ENCODE measurements at places on chromosomes 11 and 22.
A peak's percentile ranks its signal among the peaks of the same experiment; 100 is the strongest.

GRCh38 chr22:37894939-37895670 is 11.0 kb upstream of the MICALL1 start:
- DNase-seq, result no peak

- DNase-seq, result no peak
Measured at GRCh38 chr11:56885177-56885576, 103.5 kb upstream of the OR5AK2 start.

DNA sequence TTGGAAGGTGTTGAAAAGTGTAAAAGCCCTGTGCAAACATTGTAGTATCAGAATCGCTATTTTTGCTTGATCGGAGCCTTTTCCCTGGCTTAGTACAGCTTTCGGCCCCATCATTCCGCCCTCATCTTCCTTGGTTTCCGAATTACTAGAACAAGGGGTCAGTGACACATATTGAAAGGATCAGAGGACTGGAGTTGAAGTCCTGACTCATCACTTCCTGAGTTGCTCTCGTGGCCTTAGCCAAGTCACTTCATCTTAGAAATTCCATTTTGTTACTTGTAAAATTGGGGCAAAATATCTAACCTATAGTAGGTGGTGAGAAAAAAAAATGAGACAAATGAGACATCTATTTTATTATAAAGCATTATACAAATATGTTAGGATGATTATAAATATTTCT is 375.0 kb downstream of the NTM start:
- DNase-seq, result no peak

DNA sequence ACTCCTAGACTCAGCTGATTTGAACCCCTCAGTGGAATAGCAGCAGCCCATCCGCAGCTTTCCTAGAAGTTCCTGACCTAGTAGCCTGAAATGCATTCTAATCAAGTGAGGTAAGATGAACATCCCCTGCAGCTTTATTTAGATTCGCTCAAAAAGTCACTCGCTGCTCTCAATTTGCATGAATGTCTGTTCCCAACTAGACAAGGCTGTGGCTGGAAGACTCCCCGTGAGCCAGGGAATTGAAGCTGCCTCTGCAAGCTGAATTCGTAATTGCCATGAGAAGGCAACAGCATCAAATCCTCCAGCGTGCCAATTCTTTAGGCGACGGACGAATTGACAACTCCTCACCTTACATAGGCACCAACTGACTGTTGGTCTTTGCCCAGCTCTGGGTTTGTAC is 17.1 kb upstream of the SCN3B start:
- no peak for DNase-seq

DNA sequence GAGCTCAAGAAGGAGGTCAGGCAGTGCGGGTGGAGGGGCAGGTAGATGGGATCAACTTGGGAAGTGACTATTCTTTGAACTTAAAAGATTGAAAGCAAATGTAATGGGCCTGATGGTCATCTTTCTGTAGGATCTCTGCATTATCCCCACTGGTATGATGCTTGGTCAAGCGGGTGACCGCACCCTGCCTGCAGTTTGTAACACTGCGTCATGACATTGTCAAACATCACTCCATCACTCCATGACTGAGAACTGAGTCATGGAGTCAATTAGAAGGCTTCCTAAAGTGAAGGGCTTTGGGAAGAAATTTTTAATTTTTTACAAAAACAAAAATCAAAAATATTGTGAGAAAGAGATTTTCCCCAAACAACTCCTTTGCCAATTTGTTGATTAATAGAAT is 62.4 kb upstream of the BMAL1 start:
- DNase-seq, result no peak

DNA sequence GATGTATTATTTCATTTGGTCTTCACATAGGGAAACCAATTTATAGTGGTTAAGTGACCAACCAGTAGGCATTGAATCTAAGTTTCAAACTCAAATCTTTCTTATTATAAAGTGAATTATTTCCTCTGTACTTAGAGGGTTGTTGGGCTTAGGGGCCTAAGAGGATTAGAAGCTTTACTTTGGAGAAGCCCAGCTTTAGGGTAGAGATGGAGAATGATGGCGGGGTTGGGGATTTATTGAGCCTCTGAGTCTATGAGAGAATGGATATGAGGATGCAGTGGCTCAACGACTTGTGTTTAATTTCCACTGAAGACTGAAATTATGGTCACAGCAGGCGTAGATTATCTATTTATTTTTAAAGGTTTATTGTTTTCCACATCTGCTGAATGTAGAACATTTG is 55.5 kb downstream of the CHRDL2 start:
- DNase-seq, result no peak

- DNase-seq, result no peak
Measured at GRCh38 chr22:28032861-28033260, 113.8 kb upstream of the PITPNB start.

- no peak for DNase-seq
Measured at GRCh38 chr11:121453589-121454299, 977 bp upstream of the SORL1-AS1 start.

GRCh38 chr11:132008872-132009271 is 638.5 kb downstream of the NTM start:
- DNase-seq, result no peak

DNA sequence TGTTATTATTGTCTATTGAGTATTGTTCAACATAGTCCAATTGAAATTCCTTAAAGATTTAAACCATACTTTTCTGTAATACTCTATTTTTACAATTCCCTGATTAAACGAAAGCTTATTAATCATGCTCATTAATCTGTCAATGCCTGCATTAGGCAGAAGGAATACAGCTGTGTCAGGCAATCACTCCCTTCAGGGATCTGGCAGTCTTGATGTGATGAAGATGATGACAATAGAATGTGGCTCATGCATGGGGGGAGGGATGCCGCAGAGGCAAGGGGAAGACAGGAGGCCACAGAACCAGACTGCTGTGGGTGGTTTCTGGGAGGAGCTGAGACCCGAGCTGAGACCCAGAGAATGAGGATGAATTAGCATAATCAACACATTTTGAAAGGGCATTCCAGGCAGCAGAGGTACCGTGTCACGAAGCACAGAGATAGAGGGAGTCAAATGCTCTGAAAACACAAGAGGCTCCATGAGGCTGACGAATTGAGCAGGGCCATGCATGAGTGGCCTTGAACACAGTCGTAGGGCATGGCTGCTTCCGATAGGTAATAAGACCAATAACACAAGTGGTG is 1075.5 kb downstream of the OPCML start:
- DNase-seq, result no peak

DNA sequence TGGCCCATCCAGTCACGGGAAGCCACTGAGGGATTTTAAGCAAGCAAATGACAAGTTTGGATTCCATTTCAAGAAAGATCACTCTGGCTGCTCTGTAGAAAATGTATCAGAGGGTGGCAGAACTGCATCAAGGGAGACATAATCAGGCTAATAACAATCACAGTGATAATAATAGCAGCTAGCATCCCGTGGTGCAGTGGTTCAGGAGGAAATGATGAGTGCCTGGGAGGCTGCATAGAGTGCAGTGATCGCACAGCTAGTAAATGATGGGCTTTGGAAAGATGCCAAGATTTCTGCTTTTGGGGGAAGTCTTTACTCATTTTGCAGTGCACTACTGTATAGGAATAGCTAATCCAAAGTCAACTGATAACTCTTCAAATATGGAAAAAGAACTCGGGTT is 35.8 kb downstream of the TNRC6B start:
- DNase-seq, result no peak

DNA sequence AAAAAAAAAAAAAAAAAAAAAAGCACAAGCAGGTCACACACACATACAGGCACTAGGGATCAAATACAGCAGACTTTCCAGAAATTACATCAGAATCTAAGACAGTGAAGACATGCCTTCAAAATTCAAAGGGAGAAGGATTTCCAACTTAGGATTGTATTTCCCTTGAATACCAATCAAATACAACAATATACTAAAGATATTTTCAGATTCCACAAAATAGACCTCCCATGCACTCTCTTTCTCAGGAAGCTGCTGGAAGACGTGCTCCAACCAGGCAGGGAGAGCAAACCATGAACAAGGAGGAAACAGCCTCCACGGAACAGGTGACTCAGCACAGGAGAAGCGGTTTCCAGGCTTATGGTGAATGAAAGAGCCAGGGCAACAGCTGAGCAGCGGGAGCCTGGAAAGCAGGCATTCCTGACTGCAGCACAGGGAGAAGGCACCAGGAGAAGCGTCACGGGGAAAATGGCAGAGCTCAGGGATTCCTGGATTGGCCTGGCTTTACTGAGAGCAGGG is 32.0 kb downstream of the TMEM184B start:
- no peak for DNase-seq

GRCh38 chr11:91308069-91308468 is 916.5 kb upstream of the FAT3 start:
- no peak for DNase-seq

DNA sequence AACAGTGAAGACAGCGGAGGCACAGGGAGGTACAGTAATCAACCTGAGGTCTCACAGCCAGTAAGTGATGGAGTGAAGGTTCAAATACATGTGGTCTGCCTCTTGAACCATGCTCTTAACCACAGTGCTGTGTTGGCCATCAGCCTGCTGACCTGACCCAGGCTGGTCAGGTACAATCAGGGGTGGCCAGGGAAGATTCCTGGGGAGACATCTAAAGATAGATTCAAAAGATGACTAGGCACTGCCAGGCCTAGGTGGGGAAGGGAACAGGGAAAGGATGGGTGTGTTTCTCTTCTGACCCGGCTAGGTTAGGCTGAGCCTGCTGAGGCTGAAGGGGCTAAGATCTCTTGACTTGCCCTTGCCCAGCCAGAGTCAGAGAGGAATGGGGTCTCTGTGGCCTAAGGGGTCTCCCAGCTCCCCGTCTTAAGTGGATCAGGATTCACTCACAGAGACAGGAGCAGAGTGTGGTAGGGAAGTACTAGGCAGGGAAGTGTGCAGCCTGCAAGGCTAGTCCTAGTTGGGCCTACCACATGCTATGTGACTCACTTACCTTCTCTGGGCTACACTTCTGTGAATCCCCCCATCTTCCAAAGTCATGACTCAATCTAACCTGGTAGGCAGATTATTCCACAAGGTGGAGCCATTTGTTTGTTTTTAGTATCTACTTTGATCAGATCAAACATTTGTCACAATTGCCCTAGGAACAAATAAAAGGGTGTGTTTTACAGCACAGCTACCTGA is 10.4 kb upstream of the SREBF2 start:
- peak; percentile 42 for DNase-seq

- DNase-seq, result no peak
Measured at GRCh38 chr22:19180740-19181410, 2.3 kb upstream of the SLC25A1 start.

GRCh38 chr11:29002816-29003215 is 894.6 kb downstream of the METTL15 start:
- no peak for DNase-seq

GRCh38 chr11:104682206-104682605 is 216.1 kb downstream of the CASP12 start:
- no peak for DNase-seq

GRCh38 chr11:5274395-5274794 is 4.7 kb upstream of the HBE1 start:
- DNase-seq, result no peak

DNA sequence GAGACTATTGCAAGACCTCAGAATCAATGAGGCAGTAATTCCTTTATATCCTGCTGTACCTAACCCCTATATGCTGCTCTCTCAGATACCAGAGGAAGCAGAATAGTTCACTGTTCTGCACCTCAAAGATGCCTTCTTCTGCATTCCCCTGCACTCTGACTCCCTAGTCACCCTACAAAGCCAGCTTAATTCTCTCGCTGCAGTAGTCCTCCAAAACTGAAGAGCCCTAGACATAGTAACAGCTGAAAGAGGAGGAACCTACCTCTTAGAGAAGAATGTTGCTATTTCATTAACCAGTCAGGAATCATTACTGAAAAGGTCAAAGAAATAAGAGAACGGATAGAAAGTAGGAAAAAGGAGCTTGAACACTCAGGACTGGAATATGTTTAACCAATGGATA is 49.3 kb downstream of the PRSS23 start:
- no peak for DNase-seq

GRCh38 chr11:126488591-126489370 is 133.3 kb downstream of the ST3GAL4 start:
- no peak for DNase-seq

- DNase-seq, result no peak
Measured at GRCh38 chr11:121421149-121421901, 30.8 kb upstream of the SORL1 start.

GRCh38 chr11:26457636-26458035 is 114.4 kb downstream of the MUC15 start:
- DNase-seq, result no peak

DNA sequence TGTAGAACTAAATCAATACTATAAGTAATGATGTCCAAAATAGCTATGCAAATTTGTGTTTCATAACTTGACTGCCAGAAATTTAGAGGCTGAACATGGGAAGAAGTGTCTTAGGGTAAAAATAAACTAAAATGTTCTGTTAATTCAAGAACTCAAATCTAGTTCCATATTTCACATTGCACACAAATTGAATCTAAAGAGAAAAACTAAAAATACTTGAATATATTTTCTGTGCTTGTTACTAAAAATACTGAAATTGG is 43.5 kb downstream of the FANCF start:
- DNase-seq, result no peak

DNA sequence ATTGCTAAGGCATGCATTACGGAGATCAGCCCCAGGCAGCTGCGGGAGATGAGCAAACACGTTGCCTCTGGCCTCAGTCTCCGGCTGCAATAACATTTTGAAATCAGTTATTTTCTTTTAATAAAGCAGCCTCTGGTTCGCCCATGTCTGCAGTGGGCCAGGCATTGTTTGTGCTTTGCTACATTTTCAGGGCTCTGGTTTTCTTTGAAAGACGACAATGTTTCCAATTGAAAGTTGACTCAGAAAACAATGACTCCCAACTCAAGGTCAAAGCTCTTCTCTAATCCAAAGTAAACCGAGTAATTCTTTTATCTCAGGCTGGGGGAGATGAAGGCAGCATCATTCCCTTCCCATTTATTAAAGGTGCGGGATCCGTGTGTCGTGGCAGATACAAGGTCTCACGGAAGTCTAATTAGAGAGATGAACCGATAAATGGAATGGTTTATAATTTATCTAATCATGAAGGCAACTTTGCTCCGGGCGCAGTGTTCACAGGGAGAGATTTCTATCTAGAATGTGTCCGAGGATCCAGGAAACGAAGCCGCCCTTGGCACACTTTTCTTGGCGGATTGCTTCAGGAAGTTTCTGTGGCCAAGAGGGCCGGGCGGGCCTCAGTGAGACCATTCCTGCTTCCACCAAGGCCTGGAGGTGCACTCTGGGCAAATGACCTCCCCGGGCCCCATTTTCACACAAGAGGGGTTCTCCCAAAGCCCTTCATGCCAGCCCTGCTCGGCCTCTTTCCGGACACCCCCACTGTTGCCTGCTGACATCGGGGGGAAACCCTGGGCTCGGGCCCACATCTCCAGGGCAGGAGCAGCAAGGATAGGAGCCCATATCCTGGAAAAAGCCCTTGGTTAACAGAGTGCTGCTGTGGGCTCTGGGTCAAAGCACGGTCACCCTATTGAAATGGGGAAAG is 811.4 kb downstream of the BRD1 start:
- no peak for DNase-seq

DNA sequence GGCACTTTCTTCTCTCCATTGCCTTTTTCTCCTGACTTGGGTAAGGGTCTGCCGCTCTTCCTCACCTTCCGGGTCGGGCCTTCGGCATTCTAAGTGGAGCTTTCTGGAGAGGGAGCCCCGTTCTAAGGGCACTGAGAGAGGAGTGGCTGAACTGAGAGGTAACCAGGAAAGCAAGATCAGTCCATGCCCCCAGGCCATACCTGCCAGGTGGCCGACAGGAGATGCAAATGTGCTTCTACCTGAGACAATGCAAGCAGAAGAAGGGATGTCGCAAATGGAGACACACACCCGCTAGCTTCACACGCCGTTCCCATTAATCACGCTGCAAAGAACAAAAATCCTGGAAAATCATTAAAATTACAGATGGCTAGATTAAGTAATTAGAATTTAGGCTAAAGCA is 156.4 kb upstream of the TBCEL start:
- no peak for DNase-seq

GRCh38 chr11:43632181-43632580 is 48.4 kb upstream of the HSD17B12 start:
- no peak for DNase-seq
